ENCODE measurements at places on chromosomes 1 and 21.

DNA sequence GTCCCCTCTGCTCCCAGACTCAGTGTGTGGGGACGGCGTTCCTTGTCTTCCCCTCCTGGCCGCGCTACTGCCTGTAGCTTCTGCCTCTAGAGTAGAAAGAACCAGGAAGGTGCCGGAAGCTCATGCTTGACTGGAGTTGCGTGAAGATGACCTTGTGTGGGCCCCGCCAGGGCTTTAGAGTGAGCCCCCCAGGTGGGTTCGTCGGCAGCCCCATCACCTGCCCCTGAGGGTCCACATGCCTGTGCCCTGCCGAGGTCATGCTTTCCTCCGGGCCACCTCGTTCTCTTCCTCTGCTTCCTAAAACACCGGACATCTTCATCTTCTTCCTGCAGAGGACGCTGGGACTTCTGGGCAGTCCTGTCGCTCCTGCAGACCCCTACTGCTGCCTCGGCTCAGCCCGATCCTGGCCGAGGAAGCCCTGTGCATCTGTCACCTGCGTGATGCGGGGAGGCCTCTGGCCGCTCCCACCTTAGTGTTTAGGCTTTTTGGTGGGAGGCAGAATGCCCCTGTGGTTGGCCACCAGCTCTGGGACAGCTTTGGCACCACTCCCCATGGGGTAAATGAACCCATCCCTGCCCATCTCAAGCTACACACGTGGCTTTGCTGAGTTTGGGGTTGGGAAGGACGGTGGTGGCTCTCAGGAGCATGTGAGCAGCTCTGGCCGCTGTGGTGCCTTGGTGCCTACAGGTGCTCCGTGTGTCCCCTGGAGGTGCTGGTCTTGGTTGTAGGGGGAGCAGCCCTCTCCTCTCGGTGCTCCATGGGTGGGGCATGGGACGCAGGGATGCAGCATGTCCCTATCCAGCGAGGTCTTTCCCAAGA is 12.3 kb downstream of the OBSCN start:
- no peak for DNase-seq

- DNase-seq, result no peak
Observed at GRCh38 chr1:181504399-181504842, 21.1 kb downstream of the CACNA1E start.

DNA sequence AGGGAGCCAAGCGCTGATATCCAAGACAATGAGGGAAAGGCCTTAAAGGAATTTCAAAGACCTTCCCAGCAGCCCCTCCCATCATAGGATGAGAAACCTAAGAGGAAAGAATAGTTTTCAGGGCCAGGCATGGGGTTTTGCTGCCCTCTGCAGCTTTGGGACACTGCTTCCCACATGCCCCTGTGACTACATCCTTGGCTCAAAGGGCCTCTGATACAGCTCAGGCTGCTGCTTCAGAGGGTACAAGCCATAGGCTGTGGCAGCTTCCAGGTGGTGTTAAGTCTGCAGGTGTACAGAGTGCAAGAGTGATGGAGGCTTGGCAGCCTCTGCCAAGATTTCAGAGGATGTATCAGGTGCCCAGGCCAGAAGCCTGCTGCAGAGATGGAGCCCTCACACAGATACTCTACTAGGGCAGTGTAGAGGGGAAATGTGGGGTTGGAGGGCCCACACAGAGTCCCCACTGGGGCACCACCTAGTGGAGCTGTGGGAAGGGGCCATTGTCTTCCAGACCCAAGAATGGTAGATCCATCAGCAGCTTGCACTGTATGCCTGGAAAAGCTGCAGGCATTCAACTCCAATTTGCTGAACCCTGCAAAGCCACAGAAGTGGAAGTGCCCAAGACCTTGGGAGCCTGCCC is 125.8 kb downstream of the SLC45A1 start:
- DNase-seq, result no peak

DNA sequence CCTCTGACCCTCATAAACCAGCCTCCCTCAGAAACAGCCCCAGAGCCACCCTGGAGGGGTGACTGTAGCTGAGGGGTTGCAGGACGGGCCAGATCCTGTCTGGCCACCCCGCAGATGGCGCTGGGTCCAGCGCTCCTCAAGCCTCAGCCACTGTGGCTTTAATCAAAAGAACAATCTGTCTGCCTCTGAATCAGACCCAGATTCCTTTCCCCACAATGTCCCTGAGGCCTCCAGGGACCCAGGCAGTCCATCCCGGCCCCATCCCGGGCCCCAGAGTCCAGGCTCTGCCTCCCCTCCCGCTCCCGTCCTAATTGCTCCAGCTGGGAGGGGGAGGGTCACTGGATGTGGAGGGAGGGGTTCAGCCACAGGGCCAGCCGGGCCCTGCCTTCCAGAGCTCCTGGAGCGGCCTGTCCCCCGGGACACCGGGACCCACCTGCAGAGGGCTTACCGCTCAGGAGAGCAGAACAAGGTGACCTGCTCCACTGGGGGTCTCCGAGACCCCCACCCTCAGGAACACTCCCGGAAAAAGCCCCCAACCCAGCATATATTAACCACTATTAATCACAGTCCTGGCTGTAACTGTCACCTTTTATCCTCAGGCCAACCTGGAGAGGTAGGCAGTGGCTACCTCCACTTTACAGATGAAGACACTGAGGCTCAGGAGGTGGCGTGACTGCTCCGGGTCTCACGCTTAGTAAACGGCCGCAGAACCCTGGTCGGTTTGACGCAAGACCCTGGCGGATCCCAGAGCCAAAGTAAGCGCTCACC is 836 bp upstream of the FBLIM1 start:
- DNase-seq, result no peak

GRCh38 chr1:218501161-218501560 is 156.0 kb downstream of the TGFB2 start:
- no peak for DNase-seq

GRCh38 chr1:47675047-47675675 is 237.3 kb downstream of the FOXD2 start:
- DNase-seq, result no peak

DNA sequence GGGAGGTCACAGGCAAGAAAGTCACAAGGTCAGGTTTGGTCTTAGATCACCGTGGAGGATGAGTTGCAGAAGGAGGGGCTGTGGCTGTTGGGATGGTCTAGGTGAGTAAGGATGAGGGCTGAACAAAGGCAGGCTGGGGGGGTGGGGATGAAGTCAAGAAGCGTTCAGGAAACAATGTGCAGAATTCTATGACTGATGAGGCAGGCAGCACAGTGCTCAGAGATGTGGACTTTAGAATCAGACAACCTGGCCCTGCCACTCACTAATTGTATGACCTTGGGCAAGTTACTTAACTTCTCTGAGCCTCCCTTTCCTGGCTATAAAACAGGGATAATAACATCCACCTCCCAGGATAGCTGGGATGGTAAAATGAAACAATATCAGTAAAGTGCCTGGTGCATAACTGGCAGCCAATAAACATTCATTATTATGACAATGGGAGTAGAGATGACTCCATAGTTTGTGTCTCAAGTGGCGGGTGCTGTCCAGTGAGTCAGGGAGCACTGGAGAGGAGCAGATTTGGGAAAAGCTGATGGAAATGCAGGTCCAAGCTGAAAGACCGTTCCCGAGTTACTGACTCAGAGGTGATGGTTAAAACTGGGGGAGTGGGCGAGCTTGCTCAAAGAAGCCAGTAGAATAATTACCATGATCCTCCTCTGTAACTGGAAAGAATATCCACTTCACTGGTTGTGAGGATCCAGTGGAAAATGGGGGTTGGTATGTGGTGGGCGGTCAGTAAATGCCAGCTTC is 2.1 kb downstream of the TIE1 start:
- DNase-seq, result no peak

GRCh38 chr21:42067531-42068255 is 3.4 kb upstream of the UMODL1 start:
- DNase-seq, result no peak

DNA sequence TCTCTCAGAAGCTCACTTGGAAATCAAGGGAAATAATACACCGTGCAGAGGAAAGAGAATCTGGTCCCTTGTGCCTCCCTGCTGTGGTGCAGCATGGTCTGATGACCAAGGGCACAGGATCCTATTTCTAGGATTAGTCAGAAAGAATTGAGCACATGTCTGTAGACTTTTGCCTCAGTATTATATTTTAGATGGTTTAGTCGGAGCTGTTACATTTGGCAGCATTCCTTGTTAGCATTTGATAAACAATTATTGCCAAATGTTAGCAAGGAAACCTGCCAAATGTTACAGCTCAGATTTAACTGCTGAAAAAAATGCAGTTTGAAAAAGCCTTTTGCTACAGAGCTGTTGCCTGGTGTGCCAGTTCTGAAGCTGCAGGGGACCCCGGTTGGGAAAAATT is 183.5 kb upstream of the DPYD start:
- DNase-seq, result no peak

DNA sequence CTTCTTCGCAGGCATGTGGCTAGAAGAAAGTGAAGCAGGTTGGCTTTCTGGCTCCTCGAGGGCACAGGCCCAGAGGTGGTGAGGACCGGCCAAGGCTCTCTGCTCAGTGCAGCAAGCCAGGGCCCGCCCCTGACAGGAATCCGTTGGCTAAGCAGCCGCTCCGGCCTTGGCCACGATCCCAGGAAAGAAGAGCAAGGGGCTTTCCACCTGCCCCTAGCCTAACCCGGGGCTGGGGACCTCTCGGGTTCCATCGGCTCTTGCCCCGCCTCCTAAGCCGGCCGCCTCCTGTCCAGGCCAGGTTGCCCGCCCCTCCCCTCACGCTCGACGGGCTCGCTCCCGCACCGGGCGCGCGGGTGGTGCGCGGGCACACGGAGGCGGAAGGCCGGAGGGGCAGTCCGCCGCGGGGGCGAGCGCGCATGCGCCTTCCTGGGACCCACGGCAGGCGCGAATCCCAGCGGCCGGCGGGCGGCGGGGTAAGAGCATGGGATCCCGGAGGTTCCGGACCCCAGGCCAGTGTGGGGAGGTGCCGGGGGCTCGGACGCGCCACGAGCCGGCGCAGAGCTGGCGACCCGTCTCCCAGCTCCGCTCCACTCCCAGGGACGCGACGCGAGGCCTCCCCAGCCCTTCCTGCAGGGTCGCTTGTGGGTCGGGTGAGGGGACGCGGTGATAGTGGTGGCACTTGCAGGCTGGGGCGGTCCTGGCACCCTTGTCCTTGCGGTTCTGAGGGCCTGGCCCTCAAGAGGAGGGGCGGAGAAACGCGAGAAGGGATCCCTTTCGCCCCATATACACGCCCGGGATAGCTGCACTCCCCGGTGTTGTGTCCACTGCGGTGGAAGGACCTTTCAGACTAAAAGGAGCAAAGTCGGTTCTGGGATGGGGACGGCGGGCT is at the start of gene ALG6:
Gene ALG6, plus strand, starts transcription at position 413 of the 889 bp plus-strand sequence. CDS start 3,351 bp downstream, outside the sequence.
- peak; percentile 78 for DNase-seq

GRCh38 chr1:83734420-83734819 is 264.5 kb downstream of the TTLL7 start:
- DNase-seq, result no peak

DNA sequence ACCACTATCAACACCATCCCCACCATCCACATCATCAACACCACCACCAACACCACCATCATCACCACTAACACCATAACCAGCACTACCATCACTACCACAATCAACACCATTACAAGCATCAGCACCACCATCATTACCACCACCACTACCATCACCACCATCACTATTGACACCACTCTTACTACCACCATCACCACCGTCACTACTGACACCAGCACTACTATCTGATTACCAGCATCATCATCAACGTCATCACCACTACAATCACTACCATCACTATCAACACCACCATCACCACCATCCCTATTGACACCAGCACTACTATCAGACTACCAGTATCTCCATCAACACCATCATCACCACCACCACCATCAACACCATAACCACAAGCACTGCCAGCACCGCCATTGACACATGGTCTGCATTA is 106.1 kb upstream of the RUNX3 start:
- DNase-seq, result no peak

- no peak for DNase-seq
Observed at GRCh38 chr1:58932859-58933598, 149.2 kb upstream of the JUN start.

GRCh38 chr1:184513966-184514365 is 127.1 kb downstream of the C1orf21 start:
- DNase-seq, result no peak

- no peak for DNase-seq
Observed at GRCh38 chr1:20662110-20662475, 924 bp upstream of the DDOST start.

DNA sequence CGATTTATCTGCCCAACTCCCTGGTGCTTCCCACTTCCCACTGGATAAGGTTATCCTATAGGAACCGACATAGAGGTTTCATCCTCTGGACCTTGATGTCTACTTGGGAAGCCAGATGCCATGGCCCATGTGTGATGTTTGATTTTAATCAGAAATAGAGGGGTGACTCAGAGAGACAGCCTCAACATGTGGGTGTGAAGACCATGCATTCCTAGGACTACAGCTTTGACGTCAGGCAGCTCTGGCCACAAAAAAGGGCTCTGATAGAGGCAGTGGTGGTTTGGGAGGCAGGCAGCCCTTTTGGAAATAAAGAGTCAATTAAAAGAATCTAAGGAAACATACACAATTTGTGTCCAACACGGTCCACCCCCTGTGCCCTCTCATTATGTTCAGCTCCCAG is 5.2 kb upstream of the SH2D2A start:
- no peak for DNase-seq

- DNase-seq, result peak; percentile 22
Observed at GRCh38 chr1:39687243-39687642, 4.0 kb downstream of the HPCAL4 start.

DNA sequence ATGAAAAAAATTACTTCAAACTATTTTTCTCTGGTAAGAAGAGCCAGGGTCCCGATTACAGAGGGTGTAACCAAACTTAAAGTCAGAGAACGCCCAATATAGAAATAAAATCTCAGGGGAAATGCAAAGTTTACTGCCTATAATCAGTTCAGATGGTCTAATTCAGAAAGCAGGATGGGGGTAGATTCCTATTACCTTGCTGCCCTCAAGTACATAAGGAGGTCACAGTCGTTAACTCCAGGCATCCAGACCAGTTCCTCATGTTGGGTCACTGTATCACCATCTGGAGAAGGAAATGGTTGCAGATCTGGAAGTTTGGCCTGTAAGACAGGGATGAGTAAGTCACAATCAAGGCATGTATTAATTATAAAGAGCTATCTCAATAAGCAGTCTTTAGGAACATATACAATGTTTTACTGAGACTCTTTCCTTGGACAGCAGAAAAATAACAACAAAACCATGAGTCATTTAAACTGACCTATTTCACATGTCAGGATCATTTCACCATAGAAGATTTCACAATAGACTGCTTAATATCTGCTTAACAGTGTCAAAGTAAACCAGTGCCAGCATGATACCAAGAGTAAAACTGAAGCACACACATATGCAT is 179.4 kb downstream of the SLC45A1 start:
- DNase-seq, result no peak

- no peak for DNase-seq
Observed at GRCh38 chr1:148373192-148373925, 109.7 kb downstream of the PPIAL4G start.

- DNase-seq, result no peak
Observed at GRCh38 chr1:60936163-60936562, 146.2 kb upstream of the NFIA start.

Measured in nucleus accumbens (tissue), 56 donors.